Suppressor macrophage treated with lipopolysaccharide for 1 hour (primary cell): ENCODE measurements at places on chromosomes 1 and 21.

DNA sequence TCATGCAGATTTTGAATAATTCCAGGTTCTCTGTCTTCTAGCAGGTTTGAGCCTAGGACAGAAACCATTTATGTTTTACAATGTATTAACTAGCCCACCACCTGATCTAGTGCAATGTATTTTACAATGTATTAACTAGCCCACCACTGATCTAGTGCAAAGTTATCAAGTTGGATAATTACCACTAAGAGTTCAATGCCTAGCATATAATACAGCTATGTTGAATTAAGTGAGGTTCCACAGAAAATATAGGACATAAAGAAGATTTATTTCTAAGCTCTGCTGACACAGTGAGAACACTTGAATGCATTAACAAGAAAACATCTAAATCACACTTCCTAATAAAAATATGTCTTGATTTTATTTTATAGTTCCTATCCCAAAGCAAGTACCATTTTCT lies 854.6 kb upstream of the NEGR1 start:
- no peak for DNase-seq

DNA sequence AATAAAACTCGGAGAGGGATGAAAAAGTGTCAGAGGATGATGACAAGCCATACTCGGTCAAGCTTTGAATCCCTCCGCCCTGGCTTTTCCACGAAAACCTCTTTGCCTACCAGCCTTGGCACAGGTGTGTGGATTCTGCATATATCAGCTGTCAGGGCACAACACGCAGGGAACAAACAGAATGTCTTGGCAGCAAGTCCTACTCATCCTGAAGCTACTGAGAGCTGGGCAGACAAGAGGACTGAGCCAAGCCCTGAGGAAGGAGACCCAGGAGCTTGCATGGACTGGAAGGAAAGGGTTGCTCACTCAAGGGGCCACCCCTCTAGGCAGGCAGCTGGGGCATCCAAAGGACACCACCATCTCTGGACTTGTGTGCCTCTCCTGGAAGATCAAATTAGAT lies 132.4 kb downstream of the HMGB4 start:
- DNase-seq = no peak

DNA sequence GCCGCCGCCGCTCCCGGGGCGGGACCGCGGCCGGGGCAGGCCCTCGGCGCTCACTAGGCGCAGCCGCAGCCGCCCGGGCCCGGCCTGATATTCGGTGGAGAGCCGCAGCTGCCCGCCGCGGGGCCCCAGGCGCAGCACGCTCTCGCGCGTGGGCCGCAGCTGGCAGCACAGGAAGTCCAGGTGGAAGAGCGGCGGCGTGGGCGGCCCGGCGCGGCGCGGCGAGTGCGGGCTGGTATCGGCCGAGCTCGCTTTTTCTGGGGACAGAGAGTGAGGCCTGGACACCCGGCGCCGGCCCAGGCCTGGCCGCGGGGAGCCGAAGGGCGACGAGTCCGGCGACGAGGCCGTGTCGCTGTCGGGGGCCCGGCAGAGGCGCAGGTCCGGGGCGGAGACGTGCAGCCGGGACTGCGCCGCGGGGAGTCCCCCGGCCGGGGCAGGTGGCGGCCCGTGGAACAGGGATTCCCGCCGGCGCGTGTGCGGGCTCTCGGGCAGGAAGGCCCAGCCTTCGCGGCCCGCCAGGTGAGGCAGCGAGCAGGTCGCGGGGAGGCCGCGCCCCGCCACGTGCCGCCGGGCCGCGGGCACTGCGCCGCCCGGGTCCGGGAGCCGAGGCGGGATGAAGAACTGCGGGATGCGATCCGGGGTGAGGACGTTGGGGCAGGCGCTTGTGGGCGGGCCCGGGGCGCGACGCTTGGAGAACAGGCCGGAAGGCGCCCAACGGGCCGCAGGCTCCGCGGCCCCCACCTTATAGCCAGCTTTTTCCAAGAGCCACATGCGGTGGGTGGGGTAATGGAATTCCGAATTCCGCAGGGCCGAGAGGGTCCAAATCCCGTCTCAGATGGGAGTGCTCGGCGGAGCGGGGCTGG lies 1.2 kb downstream of the C2CD4D start:
- no peak for DNase-seq

DNA sequence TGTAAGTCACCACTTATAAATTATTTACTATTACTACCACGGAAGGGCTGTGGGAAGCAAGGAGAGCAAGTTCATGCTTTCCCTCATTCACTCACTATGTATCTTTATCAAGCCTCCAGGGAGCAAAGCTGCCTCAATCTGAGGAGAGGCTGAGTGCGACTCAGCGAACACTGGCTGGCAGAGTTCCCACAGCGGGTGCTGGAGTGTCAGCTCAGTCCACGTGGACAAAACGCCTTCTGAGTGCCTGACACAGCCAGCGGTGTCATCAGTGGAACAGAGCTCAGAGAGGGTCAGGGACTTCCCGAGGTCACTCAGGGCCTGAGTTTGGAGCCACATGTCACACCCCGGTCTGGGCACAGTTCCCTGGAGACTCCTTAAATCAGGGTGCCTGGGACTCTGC lies 16.9 kb downstream of the MATN1 start:
- DNase-seq = peak; percentile 68

DNA sequence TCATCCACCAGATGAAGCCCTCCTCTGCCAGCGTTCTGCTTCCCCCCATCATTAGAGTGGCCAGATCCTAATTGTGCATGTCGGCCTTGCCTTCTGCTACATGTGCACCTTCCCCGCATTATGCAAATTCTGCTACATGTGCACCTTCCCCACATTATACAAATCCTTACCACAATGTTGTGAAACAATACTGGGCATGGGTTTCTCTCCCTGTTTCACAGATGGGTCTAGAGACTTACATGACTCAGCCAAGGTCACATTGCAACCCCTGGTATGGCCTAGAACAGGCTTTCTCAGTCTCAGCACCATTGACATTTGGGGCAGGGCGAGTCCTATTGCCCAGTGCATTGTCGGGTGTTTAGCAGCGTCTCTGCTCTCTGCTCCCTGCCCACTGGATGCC lies 1.0 kb upstream of the CELA2A start:
- DNase-seq = no peak

GRCh38 chr1:906600-907420 lies 16.9 kb upstream of the SAMD11 start:
- peak; percentile 88 for DNase-seq

- no peak for DNase-seq
Observed at GRCh38 chr1:216222288-216222687, 201.0 kb downstream of the USH2A start.

GRCh38 chr1:161006563-161006962 lies 14.4 kb downstream of the F11R start:
- DNase-seq = no peak

- no peak for DNase-seq
Observed at GRCh38 chr1:234743791-234744611, 134.0 kb upstream of the IRF2BP2 start.
